ENCODE measurements at places on chromosomes 7 and 10.
A peak's percentile ranks its signal among the peaks of the same experiment; 100 is the strongest.

DNA sequence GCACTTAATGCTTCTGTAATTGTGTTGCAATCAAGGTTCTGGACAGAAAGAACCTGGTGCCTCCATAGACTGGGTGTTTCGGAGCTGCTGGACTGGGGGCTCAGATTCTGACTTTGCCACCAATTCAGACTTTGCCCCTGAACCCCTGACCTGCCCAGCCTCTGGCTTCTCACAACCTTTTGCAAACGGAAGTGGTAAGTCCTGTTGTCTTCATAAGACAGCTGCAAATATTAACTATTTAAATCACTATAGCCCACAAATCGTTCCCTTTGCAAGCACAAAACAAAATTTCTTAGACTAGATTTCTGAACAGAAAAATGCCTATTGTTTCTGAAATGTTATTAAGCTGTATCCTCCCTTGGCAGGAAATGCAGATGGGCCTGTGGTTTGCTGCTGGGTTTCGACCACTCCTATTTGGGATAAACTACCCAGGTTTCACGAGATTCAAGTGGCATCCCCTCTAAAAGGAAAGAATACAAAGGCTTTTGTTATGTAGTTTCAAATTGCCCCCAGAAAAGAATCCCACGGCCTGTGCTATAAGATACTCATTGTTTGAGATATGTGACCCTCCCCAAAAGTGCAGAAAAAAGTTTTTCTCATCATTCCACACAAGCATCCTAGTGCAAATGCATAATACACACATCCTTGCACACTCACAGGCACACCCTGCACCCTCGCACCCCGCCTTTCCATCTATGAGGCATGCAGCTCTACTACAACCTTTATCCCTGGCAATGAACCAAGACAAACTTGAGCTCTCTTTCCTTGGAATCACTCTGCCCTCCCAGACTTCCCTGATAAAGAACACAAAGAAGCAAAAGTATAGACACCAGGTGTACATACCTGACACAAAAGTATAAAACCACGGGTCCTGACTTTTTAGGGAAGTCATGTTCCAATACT lies 209.1 kb downstream of the PRPF18 start:
- DNase-seq, result peak; percentile 8

GRCh38 chr7:42460148-42460547 lies 223.1 kb upstream of the GLI3 start:
- no peak for DNase-seq

DNA sequence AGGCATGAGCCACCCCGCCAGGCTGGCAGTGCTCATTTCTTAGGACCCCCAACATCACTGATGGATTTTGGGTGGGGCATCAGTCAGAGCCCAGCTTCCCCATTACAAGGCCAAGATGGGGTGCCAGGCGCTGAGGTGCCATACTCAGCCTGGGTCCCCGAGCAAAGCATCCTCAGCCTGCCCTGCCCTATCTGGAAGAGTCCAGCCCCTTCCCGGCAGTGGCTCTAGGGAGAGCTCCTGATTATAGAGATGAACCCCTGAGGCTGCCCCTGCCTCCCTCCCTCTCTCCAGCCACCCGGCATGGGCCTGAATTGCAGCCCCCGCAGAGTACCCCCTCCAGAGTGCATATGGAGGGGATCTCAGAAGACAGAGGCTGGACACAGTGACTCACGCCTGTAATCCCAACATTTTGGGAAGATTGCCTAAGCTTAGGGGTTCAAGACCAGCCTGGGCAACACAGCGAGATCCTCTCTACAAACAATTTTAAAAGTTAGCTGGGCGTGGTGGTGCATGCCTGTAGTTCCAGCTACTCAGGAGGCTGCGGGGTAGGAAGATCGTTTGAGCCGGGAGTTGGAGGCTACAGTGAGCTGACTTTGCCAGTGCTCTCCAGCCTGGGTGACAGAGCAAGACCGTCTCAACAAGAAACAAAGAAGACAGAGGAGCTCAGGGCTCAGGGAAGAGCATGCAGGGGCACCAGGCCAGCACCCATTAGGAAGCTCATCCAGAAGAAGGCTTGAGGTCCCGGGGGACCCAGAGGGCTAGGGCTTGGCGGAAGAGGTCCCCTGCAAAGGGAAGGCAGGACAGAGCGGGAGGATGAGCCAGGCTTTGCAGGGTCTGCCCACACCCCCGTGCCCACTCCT lies 13.3 kb downstream of the LAT2 start:
- no peak for DNase-seq

DNA sequence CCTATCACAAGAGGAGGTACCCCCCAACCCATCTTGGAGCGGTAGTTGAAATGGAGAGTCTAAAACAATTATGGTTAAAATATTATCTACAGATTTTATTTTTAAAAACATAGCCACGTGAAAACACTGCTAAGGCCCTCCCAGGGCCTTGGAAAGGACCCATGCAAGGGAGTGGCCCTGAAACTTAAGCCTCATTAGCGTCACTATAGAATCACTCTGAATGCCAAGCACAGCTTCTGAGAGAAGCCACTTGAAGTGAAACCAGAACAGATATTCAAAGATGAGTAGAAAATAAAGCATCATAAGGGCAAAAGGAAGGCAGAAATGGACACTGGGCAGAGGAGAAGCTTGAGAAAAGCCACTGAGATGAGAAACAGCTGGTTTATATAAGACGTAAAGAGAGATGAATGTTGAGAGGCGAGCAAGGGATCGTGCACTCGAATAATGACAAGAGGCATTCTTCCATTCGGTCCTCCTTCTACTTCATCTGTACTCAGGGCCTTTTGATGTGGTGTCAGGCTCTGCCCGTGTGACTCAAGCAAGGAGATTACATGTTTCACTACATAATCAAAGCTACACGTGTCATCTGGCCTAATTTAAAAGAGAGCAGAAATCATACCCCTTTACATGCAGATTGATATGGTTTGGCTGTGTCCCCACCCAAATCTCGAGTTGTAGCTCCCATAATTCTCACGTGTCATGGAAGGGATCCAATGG lies 33.4 kb upstream of the SLC39A12 start:
- DNase-seq, result no peak

DNA sequence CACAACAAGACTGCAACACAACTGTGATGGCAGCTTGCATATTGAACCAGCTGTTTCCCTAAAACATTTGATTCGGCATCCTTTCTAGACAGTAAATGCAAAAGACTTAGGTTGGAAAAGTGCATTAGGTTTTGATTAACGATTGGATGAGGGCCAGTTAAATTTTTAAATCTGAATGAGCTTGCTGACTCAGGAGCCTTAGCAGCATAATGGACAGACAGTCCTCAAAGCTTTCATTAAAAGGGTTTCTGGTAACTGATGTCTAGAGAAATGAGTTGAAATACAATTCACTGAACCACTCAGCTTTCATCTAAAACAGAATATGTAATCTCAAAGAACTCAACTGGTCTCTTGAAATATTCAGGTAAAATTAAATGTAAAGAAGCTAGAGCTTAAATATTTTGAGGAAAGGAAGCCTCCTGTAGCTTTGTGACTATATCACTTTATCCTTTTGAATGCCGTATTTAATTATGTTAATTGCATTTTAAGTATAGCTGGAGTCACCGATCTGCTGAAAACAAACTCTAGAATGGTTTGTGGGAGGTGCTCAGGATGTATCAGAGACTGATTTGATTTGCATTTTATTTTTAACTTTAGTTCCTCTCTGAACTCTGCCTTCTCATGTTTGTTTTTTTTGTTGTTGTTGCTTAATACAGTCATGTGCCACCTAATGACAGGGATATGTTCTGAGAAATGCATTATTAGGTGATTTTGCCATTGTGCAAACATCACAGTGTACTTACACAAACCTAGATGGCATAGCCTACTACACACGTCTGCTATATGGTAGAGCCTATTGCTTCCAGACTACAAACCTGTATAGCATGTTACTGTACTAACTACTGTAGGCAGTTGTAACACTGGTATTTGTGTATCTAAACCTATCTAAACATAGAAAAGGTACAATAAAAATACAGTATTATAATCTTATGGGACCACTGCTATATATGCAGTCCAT lies 29.2 kb upstream of the ATRNL1 start:
- no peak for DNase-seq

DNA sequence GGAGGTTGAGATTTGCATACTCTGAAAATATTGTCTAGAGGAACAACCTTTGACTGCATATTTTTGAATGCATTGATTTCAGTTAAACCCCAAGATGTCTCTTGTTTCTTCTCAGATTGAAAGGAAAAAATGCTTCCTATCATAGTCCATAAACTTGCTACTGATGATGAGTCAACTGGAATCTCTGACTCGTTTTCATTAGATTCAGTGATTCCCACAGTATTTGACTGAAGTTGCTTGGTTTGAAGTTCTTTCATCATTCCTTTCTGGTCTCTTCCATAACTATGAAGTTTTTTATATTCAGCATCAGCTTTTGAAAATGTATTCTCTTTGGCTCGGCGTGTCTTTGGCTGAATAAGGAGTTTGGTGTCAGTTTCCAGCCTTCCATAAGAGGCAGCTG lies 10.7 kb downstream of the PEX1 start:
- no peak for DNase-seq

- no peak for DNase-seq
Measured at GRCh38 chr10:81759111-81759510, 115.9 kb upstream of the NRG3 start.

DNA sequence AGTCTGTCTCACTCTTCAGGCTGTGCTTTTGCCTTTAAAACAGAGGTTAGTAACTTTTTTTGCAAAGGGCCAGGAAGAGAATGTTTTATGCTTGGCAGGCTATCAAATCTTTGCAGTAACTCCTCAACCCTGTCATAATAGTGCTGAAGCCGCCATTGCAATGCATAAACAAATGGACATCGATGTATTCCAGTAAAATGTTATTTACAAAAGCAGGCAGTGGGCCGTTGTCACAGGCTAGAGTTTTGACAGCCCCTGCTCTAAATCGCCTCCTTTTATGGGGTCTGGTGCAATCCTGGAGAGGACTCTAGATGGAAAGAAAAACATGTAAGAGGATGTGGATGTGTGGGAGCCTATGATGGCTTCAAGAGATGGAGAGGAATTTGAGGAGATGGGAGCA lies 568.3 kb downstream of the TYW1 start:
- DNase-seq, result no peak

GRCh38 chr7:118918556-118918955 lies 694.1 kb downstream of the ANKRD7 start:
- no peak for DNase-seq

- no peak for DNase-seq
Measured at GRCh38 chr7:69871213-69871885, 273.1 kb downstream of the AUTS2 start.

- DNase-seq, result no peak
Measured at GRCh38 chr7:65269150-65269856, 104.4 kb upstream of the ZNF92 start.

DNA sequence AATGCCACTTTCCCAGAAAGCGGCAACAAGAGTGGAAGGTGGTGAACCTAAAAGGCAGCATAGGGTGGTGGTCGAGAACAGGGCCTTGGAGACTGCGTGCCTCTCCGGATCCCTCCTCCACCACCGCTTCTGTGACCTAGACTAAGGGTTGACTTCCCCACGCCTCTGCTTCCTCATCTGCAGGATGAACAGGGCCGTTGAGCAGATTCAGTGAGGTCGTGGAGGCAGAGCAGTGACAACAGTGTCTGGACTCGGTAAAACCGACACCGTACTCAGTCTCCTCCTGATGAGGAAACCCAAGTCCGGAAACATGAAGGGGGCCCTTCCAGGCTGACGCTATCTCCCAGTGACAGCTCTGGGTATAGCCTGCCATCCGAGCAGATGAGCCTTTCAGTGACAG lies 162.6 kb downstream of the CELF2 start:
- DNase-seq, result peak; percentile 70

DNA sequence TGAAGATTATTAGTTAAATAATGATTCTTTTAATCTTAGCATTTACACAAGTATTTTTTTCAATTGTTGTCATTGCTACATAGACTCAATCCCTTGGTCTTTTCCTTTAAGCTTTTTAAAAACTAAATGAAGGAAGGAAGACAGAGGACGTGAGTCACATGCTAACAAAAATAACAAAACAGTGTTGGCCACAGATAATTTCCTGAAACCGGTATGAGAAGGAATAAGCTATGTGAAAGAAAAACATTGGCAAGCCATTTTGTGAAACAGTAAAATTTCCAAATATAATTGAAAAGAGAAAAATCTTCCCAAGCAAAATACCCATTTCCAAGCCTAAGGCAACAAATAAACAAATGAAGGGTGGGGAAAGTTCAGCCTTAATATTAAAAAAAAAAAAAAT lies 223.0 kb downstream of the AHR start:
- DNase-seq, result no peak

Data from CD4-positive, alpha-beta T cell treated with Interleukin-4 for 4 hours (primary cell).